Stimulated activated CD8-positive, alpha-beta memory T cell treated with anti-CD3 and anti-CD28 coated beads, Interleukin-4, amount 100 ng/mL, for 1 hour (primary cell): ENCODE measurements at places on chromosomes 16 and 17.

- DNase-seq = no peak
Measured at GRCh38 chr16:88851616-88852015, 5.1 kb downstream of the GALNS start.

DNA sequence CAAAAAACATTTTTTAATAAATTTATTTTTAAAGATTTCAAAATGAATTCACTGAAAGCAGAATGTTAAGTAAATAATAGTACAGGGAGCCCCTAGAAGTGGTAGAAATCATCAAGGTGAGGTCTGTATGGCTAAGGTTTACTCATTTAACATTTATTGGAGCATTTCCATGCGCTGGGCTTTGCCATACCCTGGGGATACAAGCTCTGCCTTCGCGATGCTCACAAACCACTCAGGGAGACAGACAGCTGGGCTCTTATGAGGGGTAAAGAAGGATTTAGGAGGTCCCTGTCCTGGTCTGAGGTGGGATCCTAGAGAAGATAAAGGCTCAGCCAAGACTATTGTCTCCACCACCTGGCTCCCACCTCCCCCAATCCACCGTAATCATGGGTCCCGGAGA lies 11.3 kb upstream of the LPCAT2 start:
- DNase-seq = no peak

DNA sequence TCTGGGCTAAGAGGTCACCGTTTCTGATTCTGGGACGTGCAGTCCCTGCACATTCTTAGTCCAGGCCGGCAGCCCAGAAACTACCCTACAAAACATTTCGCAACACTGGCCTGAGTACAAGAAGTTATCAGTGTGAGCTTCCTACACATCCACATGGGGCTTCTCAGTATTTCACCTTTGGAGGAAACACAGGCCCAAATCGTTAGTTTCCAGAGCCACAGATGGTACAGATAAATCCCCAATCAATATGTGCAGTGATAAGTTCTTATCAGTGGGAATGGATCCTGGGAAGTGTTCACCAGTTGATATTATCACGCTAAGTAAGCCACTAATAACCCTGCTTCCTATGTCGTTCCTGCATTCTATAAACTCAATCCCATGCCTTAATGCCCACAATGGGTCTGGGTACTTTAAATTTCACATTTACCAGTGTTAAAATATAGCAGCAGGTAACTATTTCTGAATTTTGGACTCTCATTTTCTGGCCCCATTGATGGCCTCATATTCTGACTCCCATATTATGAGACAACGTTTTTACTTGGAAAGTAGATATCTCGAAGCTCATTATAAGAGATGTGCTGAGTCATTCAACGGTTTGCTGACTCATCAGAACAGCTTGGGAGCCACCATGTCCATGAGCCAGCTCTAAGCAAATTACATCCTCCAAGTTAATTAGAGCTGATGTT lies 370.2 kb upstream of the MAF start:
- no peak for DNase-seq

DNA sequence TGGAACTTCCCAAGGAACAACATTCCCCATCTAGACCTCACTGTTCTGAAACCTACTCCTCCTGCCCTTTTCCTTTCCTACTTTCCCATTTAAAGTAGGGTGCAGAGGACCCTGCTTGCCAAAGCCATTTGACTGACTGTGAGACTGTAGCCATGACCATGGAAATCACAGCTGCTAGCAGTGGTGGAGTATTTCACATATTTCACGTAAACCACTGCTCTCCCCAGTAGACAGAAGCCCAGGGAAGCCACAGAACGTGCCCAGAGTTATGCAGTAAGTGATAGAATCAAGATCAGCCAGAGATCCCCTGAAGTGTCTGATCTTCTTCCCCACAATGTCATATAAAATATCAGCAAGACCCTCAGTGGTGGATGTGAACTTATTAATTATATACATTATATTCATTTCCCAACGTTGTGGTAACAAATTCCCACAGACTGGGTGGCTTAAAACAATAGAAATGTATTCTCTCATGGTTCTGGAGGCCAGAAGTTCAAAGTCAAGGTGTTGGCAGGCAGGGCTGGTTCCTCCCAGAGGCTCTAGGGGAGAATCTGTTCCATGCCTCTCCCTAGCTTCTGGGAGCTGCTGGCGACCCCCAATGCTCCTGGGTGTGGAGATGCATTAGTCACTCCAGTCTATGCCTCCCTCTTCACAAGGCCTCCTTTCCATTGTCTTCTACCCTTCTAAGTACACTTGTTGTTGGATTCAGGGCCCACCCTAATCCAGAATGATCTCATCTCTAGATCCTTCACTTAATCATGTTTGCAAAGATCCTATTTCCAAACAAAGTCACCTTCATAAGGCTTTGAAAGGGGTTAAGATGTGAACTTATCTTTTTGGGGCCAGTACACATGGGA lies 20.7 kb upstream of the PRM1 start:
- no peak for DNase-seq

GRCh38 chr16:87555647-87556046 lies 46.7 kb upstream of the JPH3 start:
- no peak for DNase-seq

- no peak for DNase-seq
Measured at GRCh38 chr16:12375046-12375740, 398.7 kb downstream of the SNX29 start.
